ENCODE measurements at places on chromosomes 7 and 10.

- DNase-seq = no peak
Observed at GRCh38 chr7:91289633-91290254, 25.5 kb downstream of the FZD1 start.

GRCh38 chr10:20372748-20373147 is 524.4 kb downstream of the NEBL start:
- DNase-seq = no peak

- DNase-seq = no peak
Observed at GRCh38 chr7:100642534-100642907, 1.2 kb upstream of the TFR2 start.

GRCh38 chr10:60073781-60074656 is 167.7 kb upstream of the CCDC6 start:
- no peak for DNase-seq

GRCh38 chr10:94299417-94299816 is 63.3 kb downstream of the NOC3L start:
- no peak for DNase-seq

DNA sequence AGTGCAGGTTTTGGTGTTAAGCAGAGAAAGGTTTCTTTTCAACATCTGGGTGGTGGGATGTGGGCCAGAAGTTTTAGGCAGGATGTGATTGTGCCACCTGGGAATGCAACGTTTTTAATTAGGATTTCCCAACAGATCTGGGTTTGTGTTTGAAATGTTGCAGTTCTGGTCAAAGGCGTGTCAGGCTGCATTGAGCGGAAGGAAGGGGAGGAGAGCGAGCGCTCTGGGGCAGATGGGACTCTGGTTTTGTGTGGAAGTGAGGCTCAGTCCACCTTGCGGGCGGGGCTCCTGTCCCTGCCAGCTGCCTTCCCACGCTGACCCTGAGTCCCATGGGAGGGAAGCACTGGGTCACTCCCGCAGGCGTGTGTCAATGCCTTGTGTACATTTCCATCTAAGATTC is 767.7 kb downstream of the KCNMA1 start:
- no peak for DNase-seq

GRCh38 chr7:153943861-153944260 is 108.3 kb upstream of the DPP6 start:
- no peak for DNase-seq

DNA sequence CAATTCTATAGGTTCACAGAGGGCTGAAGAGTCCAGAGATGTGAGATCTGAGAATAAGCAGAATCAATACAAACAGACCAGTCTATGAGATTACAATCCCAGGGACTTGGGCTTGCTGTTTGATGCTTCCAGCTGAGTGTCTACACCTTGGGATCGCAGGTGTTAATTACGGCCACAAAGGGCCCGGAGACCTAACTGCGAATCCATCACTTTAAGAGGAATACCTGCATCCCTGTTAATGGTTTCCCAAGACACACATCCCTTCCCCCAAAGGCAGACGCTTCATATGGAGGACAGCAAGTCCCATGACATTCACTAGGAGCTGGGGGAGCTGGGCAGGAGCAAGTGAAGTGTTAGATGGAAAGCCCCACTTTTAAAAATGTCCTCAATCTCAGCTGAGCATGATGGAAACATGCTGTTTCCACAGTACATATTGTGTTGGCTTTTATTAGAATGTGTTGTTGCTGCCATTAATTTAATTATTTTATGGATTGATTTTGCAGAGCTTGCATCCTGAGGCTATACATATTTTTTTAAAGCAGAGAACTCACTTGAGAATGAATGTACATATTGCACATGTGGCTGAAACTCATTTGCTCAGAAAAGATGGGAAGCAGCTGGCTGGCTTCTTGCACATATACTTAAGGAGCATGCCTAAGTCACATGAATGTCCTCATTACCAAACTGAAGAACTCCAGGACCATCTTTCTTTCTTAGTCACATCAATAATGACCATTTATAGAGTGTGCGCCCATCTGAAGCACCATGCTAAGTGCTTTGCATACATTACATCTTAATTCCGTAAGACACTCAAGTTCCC is 151.3 kb downstream of the NEBL start:
- DNase-seq = no peak

- DNase-seq = no peak
Observed at GRCh38 chr10:88347022-88347421, 236.1 kb downstream of the RNLS start.

GRCh38 chr10:30645340-30645827 is 15.8 kb upstream of the LYZL2 start:
- no peak for DNase-seq

GRCh38 chr7:38594949-38595348 is 36.2 kb downstream of the AMPH start:
- DNase-seq = no peak

DNA sequence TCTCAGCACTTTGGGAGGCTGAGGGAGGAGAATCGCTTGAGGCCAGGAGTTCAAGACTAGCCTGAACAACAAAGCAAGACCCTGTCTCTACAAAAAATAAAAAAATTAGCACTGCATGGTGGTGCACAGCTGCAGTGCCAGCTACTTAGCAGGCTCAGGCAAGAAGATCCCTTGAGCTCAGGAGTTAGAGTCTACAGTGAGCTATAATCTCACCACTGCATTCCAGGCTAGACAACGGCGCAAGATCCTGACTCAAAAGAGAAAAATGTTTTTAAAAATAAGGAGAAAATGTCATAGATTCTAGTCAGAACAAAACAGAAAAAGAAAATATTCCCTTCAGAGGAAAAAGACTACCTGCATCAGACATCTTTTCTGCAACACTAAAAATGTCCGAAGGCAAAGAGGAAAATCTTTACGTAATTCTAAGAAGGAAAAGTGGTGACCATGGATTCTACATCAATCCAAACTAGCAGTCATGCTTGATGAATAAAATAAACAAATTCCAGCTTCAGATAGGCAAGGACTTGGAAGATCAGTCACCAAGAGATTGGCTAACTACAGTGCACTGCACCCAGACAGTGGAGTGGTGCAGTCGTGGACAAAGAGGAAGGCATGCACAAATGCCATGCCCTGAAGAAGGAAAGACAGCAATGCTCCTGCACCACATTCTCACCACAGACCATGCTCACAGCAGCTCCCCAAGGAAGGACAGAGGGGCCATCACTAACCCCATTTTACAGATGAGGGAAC is 54.3 kb downstream of the ERCC6 start:
- no peak for DNase-seq

- DNase-seq = no peak
Observed at GRCh38 chr7:44470135-44470479, 20.4 kb downstream of the NUDCD3 start.

GRCh38 chr7:12570168-12570533 is 369 bp upstream of the SCIN start:
- no peak for DNase-seq

DNA sequence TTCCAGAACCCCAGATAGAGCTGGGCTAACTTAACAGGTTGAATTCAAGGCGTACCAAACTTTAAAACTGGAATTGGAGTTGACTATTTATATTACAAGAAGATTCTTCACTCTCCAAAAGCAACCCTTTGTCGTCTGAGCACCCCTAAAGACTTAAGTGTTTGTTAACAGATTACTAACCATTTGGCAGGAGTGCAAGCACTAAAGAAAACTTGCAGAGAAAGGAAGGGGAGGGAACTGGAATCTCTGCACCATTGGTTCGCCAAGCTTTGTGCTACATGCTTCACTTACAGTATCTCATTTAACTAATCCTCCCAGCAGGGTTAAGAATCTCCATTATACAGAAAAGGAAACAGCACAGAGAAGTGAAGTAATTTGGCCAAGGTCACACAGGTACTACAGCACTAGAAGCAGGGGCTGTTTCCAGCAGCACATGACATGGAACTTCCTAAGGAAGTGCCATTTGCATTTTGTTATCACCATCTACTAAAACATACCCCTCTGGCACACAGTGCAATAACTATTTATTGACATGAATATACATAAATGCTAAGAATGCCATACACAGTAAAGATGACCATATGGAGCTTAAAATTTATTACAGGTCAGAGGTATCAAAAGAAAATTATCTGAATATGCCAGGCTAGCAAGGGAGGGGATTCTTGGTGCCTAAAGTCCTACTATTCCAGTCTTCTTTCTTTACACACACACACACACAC is 201.2 kb downstream of the KCNMA1 start:
- DNase-seq = no peak

GRCh38 chr7:7181519-7182155 is 707 bp upstream of the C1GALT1 start:
- DNase-seq = peak; percentile 34

DNA sequence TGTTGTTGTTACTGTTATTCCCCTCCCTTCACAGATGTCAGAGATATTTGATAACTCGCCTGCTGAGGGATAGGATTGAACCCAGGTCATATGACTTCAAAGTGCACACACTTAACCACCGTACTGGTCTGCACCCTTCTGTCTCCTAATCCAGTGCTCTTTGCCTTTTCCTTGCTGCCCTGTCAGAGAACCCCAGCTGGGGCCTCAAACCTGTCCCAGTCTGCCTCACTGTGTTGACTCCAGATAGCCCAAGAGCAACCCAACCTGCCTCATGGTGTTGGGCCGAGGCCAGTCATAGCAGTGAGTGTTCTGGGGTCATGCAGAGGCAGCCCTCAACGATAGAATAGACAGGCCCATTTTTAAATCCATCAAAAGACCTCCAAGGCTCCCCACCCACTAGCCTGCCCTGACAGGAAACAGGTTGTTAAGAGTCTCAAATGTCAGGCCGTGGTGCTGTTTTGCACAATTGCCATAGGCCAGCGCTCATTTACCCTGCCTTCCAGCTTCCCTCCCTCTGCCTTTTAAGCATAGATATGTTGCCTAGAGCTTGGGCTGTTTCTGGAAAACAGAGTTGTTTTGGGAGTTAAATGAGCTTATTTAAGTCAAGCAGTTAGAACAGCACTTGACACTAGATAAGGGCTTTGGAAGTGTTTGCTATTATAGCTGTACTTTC is 37.0 kb upstream of the PDCD4 start:
- no peak for DNase-seq

DNA sequence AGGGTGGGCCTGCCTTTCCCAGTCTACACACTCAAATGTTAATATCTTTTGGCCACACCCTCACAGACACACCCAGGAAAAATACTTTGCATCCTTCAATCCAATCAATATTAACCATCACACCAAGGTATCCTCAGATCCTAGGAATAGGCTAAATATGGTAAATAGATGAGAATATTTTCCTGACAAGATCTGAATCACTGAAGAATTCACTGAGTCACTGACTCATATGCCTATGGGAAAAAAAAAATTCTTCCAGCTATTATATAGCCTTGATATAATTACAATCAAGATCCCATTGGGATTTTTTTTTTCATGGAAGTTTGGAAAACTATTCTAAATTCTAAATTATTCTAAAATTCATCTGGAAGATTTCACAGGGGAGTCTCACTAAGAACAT is 65.8 kb downstream of the INHBA start:
- no peak for DNase-seq

DNA sequence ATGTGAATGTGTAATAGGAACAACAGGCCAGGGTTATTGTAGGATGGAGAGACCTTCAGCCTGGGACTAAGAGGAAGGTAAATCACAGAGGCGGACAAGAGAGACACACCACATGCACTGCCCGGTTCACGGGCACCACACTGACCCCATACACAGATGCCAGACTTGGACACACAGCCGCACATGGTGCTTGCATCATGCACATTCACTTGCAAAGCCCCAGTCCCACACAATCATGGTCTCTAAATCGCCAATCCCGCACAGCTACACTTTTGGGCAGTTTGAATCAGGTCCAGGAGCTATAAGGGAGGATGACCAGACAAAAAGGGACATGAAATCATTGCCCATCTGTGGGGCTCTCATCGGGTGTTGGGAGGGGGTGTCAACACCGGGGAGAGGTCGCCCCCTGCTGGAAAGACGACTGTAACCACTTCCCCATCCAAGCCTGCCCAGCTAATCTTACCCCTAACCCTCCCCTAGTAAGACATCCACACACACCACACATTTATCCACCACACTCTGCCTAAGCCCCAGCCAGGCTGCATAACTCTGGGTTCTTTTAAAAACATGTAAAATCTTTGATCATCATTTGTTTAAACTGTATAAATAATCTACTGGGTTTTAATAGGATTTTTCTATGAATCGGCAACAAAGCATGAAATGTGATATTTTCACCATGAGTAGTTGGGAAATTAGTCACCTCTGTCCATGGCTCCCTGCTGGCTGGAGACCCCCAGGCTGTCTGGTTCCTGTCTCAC is 40.5 kb upstream of the SLF2 start:
- peak; percentile 36 for DNase-seq

DNA sequence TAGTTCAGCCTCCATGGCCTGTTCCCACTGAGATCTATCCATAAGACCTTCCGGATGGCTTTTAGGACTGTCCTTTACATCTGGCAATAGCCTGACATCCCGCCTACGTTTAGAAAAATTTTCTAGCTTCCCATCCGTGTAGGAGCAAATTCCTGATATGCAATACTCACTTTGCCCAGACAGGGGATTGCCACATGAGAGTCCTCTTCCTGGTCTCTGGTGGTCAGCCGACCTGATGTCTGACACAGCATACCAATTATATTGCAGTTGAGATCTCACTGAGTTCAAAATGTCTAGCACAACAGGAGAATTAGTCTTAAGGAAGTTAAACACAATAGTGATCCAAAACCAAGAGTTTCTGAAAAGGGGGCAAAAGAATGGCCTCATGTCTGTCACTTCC is 9.4 kb upstream of the ETV1 start:
- DNase-seq = no peak

DNA sequence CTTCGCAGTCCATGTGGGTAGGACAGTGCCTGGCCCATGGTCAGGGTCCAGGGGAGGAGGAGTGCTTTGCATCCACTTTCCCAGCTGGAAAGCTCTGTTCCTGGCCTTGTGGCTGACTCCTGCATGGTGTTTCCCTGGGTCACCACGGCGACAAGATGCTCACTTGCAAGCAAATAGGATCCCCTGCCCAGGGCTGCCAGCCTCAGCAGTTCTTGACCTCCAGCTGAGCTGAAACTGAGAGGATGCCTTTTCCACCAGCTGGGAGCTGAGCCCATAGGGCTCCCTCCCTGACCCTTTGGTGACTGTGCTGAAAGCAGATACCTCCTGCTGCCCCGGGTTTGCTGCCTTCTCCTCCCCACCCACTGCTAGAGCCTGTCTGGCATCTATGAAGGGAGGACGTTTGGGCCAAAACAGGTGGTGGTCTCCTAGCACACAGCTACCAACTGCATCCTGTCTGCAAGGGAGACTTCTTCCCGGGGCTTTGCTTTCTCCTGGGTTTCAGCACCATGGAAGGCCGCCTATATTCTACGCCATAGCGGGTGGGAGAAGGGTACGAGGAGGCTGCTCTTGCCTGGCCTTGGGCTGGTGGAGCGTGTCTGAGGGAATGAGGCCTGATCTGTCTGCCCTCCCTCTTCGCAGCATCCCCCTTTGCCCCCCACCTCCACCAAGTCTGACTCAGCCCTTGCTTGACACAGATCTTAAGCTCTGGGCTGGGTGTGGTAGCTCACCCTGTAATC is 34.4 kb downstream of the UBTD1 start:
- DNase-seq = no peak

DNA sequence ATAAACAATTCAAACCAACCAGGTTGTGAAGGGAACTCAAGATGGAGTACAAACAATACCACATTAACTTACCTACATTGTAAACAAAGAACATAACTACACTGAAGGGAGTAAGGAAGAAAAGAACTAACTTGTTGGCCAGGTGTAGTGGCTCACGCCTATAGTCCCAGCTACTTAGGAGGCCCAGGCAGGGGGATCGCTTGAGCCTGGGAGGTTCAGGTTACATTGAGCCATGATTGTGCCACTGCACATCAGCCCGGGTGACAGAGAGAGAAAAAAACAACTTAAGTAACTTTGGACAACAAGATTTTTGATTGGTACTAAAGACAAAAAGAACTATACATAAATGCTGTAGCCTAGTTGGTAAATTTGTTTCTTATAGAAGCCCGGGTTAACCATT is 68.8 kb downstream of the TRIL start:
- DNase-seq = no peak

All from activated T-cell treated with anti-CD3 and anti-CD28 coated beads for 1 hour (primary cell).